ENCODE measurements at places on chromosomes 7 and 10.

DNA sequence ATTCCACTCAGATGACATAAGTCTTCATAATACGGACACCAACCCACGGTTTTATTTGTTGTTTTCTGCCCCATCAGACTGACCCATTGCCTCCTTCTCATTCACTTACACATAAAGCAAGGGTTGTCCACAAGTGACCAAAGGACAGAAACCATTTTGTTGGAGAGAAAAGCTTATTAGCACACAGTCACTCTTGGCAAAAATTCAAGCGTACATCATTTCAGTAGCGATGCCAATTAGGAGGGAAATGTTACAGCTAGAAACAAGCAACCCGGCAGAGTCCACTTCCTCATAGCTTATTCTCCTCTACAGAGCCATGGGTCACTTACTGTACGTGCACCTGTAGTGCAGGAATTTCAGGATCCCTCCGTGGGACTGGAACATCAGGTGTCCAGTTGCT is 23.0 kb downstream of the ABLIM1 start:
- DNase-seq = no peak

DNA sequence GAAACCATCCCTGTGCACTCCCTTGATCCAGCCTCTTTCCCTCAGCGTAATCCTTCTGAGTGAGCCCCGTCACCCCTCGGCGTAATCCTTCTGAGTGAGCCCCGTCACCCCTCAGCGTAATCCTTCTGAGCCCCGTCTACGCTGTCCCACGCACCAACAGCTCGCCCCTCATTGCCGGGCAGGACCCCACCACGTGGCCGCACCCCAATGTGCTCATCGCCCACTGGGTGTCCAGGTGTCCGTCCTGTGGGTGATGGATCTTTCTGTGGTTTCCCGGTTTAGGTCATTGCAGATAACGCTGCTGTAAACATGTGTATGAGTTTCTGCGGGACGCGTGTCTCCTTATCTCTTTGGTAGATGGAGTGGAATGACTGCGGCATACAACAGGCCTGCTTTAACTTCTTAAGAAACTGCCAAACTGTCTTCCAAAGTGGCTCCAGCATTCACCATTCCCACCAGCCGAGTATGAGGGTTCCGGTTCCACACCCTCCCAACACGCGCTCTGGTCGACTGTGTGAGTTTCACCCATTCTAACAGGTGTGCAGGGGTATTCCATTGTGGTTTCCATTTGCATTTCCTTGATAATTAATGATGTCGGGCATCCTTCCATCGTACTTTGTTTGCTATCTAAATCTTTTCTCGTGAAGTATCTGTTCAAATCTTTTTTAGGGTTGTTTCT is 42.1 kb upstream of the NKX6-2 start:
- no peak for DNase-seq

DNA sequence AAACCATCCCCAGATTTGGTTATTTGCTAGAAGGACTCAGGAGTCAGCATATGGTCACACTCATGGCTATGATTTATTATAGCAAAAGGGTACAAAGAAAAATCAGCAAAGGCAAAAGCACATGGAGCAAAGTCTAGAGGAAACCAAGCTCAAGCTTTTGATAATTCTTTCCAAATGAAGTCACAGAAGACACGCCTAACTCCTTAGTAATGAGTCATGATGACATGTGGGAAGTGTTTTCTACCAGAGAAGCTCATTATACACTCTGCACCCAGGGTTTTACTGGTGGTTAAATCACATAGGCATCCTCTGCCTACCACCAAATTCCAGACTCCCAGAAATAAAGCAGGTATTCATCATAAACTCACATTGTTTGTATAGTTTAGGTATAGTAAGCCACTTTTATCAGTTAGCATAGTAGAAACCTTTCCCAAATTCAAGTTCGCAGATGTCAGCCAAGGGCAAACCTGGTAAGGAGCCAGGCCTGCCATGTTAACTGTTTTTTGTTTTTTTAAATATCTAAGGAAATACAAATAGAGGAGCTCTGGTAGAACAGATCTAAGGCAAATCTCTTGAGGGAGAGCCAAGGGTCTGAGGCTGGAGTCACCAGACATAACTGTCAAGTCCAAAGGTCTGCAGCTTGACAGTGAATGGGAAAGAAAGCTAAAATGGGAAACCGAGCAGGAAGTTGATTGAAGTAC is 15.4 kb upstream of the HIBADH start:
- no peak for DNase-seq

- peak; percentile 52 for DNase-seq
Measured at GRCh38 chr7:608954-609353, 89.3 kb upstream of the PDGFA start.

- no peak for DNase-seq
Measured at GRCh38 chr7:16193631-16194030, 227.7 kb downstream of the CRPPA start.

DNA sequence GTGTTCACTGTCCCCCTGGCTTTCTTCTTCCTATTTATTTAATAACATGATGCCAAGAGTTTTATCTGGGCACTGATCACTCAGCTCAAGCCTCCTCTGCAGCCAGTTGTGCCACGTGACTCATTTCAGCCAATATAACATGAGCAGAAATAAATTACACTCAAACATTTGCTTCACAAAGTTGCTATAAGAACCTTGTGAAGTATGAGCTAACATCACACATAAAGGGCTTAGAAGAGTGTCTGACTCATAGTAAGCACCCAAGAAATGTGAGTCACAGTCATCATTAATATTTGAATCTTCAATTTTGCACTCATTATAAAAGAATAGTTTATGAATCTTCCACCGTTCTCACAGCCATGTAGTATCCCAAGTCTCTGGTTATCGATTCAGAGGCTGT is 414.6 kb upstream of the NPVF start:
- DNase-seq = no peak

GRCh38 chr7:124686543-124687171 is 78.9 kb downstream of the GPR37 start:
- no peak for DNase-seq

- DNase-seq = no peak
Measured at GRCh38 chr10:100372415-100373297, 25.6 kb downstream of the SCD start.

GRCh38 chr10:86267286-86268195 is 99.1 kb downstream of the GRID1 start:
- peak; percentile 35 for DNase-seq

- no peak for DNase-seq
Measured at GRCh38 chr10:48678041-48678440, 6.6 kb upstream of the WDFY4 start.

- no peak for DNase-seq
Measured at GRCh38 chr7:120617275-120617674, 240.7 kb downstream of the TSPAN12 start.

- no peak for DNase-seq
Measured at GRCh38 chr10:16857419-16857818, 40.2 kb upstream of the RSU1 start.

- DNase-seq = no peak
Measured at GRCh38 chr7:2821842-2822507, 22.1 kb downstream of the GNA12 start.

- no peak for DNase-seq
Measured at GRCh38 chr7:139488810-139489209, 5.3 kb upstream of the KLRG2 start.

All from coronary artery (tissue), 2 donors.